ENCODE measurements at places on chromosomes 7 and 10.

DNA sequence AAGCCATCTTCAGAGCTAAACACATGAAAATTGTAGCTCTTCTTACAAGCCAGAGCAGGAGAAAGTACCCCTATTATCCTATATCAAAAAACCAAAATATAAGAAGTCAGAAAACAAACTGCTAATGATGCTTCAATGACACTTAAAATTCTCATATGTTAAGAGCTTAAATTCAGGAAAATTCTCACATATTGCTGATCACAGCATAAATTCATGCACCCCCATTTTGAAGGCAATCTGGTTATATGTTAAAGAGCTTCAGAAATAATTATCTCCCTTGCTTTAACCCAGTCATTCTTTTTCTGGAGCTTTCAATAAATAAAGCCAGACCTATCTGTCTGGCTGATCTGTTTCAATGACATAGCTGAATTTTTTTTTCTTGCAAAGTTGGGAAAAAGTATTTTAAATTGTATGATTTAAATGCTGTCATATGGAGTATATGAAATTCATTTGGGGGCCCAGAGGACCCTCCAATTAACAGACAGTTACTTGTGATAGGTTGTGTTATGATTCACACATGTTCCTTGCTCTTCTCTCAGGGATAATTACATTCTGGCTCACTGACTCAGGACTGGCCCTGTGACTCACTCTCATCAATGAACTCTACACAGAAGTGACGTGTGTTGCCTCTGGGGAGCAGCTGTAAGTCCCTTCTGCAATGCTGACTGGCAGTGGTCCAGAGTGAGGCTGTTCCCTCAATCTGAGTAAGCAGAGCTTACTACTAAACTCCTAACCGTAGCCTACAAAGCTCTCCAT, 85.2 kb downstream of the HGF start:
- peak; percentile 100 for DNase-seq

DNA sequence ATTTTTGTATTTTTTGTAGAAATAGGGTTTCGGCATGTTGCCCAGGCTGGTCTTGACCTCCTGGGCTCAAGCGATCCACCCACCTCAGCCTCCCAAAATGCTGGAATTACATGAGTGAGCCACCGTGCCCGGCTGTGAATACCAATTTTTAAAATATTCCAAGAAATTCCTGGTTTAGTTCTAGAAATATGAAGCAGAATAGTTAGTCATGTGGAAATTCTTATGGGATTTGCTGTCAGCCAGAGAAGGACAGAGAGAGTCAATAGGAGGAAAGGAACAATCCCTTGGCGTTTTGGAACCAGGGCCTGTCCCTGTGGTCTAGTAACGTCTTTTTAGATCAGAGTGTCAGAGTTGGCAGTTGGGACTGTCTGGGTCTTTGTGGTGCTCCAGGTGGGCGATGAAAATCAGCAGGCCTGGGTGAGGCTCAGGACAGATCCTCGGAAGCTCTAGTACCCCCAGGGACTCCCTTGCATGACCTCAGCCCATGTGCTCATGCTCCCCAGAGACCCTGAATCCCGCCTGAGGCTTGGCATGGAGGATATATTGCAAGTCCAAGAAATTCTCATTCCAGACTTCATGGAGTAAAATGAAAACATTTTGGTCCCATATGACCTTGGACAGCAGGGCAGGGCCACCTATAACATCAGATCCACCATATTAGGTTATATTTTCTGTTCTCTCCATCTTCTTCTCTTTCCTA, 7.8 kb downstream of the NODAL start:
- no peak for DNase-seq

DNA sequence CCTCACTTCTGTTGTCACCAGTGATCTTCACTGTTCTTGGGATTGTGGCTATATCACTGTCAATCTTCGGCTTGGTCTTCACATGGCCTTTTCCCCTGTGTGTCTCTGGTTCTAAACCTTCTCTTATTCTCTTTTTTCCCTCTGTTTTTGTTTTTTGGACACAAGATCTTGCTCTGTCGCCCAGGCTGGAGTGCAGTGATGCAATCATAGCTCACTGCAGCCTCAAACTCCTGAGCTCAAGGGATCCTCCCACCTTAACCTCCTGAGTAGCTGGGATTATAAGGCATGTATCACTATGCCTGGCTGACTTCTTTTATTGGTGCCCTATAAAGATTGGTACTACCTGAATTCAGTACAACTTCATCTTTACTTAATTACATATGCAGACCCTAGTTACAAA, 143.4 kb upstream of the EFCAB10 start:
- DNase-seq, result no peak

- no peak for DNase-seq
These were observed 137.7 kb downstream of the ZMIZ1 start for GRCh38 chr10:79206300-79207095.

DNA sequence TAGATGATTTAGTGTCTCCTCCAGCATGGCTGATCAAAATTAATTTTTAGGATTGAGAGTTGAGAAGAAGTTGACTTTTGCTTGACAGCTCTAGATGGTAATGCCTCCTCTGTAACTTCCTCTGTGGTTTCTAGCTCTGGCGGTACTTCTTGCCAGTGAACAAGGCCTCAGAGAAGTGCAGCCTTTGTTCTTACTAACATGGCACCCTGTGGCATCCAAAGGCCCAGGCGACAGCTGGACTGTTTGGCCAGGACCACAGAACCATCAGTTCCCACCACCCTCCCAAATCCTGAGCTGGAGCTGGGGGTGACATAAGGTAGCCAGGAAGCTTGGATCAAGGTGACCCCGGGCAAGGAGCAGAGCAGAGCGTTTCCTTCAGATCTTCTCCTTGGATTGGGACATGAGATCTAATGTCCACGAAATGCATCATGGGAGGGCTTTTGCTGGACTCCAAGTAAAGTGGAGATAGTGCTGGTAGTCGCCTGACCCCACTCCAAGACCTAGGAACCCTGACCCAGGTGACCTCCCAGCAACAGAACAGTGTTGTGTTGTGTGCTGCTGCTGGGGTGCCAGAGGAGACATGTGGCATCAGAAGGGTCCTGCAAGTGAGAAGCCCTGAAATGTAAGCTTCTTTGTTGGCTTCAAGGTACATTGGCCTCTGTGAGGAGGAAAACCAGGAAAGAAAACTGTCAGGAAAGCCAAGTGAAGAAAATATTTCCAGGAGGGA, 41.8 kb downstream of the APBB1IP start:
- DNase-seq, result no peak
